Astrocyte of the spinal cord (primary cell): ENCODE measurements at places on chromosomes 2 and 18.

GRCh38 chr2:165913636-165914035 lies 39.9 kb downstream of the TTC21B start:
- DNase-seq = no peak

DNA sequence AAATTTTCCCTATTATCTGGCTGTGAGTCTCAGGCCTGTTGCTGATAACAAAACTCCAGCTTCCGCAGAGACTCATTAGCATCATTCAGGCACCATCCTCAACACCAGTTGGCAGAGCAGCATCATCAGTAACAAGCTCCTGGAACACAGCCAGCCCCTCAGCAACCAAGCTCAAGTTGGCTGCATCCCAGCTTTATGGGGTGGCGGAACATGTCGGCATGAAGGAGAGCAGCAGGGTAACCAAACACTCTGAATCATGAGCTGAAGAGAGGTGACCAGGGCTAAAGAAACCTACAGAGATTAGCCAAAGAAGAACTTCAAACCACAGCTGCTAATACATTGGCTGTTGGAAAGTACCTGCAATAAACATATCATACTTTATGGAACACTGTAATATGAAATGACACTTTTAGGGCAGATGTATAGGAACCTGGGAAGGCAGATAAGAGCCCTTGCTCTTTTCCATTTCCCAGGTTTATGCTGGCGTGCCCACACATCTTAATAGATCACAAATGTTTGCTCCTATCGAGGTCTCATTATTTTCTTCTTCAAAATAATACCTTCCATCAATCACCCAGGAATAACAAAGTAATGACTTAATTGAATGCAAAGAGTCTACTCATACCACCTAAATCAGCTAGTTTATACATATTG lies 63.8 kb downstream of the PDE11A start:
- peak; percentile 84 for DNase-seq

- peak; percentile 5 for DNase-seq
These were observed 141.1 kb downstream of the EIPR1 start for GRCh38 chr2:3236300-3237045.

DNA sequence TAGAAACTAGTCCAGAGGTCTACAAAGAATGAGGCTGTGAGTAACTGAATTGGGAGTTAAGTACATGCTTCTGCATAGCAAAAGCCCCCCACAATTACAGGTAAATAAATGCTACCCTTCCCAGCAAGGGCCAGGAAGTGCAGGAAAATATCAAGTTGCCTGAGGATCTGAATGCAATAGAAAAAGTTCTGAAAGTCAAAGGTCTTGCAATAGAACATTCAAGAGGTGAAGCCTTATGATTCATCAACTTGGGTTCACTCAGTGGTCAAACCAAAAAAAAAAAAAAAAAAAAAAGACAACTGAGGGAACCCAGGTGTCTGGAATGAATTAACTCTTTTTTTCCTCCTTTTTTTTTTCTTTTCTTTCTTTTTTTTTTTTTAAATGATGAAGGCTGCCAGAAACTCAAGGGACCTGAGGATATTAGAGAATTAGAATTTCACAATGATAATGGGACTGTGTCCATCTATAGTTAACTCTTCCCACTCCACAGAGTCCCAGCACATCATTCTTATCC lies 42.9 kb upstream of the RFX8 start:
- peak; percentile 84 for DNase-seq

GRCh38 chr2:6524691-6525474 lies 340.8 kb downstream of the CMPK2 start:
- DNase-seq = peak; percentile 16

DNA sequence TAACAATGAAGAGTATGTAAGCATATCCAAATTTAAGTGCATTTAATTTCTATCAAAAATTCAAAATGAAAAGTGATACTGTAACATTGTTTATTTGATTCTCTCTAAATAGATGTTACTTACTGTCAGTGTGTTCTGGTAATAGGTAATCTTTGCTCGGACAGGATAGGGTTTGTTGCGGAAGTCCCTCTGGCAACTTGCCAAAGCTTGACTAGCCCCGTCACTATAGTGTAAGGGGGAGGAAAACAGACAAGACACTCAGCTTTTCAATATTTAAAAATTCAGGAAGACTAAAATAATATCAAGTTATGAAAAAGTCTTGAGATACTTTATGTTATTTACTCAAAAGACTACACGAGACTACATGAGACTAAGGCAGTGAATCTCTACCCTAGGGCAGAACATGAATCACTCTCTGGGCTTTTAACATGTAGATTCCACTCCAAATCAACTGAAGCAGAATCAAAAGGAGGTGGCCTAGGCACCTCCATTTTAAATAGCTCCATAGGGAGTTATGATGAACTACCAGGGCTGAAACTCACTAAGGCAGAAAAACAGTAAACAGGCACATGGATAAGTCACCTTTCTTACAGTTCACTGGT lies 5.9 kb downstream of the LMAN1 start:
- DNase-seq = no peak

- peak; percentile 62 for DNase-seq
These were observed 782 bp downstream of the FAM228B start for GRCh38 chr2:24123922-24124580.

DNA sequence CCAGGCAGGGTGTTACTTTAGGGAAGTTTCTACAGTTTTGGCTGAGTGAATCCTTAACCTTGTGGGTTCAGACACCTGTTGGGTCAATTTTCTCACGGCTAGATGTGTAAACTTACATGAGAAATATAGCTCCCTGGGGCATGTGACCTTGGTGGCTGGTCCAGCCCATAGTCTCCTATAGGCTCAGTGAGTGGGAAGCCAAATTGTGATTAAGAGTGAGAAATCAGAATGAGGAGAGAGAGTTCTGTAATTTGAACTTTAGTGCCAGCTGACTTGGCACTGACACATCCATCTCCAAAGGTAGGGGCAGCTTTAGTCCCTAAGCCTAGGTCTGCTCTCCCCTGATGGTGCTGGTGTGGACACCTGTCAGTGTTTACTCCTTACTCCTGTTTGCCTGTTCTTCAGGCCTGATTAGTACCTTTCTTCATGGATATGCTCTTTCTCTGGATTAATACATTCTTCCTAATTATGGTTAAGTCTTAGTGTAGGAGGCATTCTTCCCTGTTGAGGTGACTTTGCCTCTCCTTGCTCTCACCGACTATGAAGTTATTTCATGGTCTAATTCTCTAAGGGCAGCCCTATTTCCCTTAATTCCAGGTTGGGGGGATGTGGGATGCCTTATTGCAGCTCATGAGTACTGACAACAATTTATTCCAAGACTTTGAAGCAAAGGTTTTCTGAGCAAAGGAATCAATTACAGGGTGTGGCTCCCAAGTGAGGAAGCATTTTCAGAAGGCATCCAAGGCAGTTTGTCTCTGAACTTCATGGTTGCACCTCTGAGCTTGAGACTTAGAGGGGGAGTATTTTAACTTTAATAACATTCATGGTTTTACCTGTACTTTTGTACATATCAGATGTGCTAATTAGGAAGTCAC lies 177.3 kb downstream of the DYSF start:
- no peak for DNase-seq

DNA sequence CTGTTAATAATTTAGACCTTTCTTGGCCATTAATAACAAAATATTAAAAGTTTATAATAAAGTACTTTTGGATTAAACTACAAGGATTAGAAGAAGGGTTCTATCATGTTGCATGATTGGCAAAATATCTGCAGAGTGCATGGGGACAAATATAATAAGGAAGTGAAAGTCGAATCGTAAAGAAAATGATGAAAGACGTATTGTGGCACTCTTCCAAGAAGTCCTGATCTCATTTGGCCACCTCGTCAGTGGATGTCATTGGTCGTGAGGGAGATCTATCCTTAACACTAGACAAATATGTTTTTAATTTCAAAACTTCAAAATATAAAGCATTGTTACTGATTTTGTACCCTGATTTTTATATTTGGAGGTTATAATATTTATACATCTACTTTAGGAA lies 197.7 kb upstream of the STON1 start:
- DNase-seq = no peak

DNA sequence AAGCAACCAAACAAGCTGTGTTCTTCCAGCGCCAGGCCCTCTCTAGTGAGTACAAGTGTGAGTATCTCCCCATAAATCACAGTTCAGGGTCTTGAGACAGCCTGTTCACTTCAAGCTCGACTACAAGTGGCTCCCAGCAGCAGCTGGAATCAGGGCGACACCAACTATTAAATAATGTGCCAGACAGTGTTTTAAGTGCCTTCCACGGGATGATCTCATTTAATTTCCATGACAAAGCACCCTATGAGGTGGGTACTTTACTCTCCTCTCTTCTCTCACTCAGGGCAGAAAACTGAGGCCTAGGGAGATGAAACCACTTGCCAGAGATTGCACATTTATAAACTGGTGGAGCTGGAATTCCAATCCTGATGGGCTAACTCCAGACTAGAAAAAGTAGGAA lies 2.6 kb upstream of the FAM136A start:
- DNase-seq = no peak

- no peak for DNase-seq
These were observed 75.6 kb upstream of the PKDCC start for GRCh38 chr2:41972179-41972578.

GRCh38 chr2:3814706-3815245 lies 111.4 kb downstream of the DCDC2C start:
- no peak for DNase-seq

GRCh38 chr2:176582176-176582575 lies 312.9 kb downstream of the MTX2 start:
- peak; percentile 13 for DNase-seq
